Stimulated activated CD4-positive, alpha-beta T cell treated with anti-CD3 and anti-CD28 coated beads, Interleukin-4, amount 100 ng/mL, for 1 hour (primary cell): ENCODE measurements at places on chromosomes 13 and 19.

- DNase-seq: no peak
Observed at GRCh38 chr13:97953376-97953970, at the start of gene IPO5. Gene IPO5 (plus strand): TSS chr13:97953675. CDS start chr13:97976697, 23,022 bp downstream.

- no peak for DNase-seq
Observed at GRCh38 chr19:33638167-33639034, 16.6 kb downstream of the CHST8 start.

DNA sequence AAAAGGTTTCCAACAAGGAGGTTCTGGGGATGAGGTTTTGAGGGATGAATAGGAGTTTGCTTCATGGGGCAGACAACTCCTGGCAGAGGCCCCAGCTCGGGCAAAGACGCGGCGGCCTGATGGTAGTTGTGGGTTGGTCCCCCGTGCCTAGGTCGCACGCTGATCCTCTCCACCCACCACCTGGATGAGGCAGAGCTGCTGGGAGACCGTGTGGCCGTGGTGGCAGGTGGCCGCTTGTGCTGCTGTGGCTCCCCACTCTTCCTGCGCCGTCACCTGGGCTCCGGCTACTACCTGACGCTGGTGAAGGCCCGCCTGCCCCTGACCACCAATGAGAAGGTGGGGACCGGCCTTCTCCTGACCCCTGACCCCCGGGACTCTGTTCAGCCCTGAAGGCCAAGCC is 11.9 kb downstream of the ABCA7 start:
- DNase-seq: no peak

GRCh38 chr13:29954082-29955028 is 103.9 kb upstream of the UBL3 start:
- DNase-seq: peak; percentile 34

GRCh38 chr19:55390461-55390880 is 4.7 kb downstream of the RPL28 start:
- DNase-seq: peak; percentile 19

DNA sequence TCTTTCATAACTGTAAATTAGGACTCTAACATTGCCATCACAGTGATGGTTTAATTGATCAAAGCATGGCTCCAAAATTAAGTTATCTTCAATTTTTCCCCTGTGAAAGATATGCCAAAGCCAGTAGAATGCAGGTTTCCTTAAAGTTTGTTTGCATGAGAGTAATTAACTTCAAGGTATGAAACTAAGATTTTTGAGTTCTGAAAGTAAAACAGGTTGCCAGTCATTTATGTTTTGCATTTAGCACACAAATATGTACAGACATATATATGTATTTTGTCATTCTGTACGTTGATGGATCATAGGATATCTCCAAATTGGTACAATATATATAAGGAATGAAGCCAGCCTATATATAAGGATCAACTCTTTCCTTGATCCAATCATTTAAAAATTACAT is 23.6 kb upstream of the NDFIP2 start:
- no peak for DNase-seq

- DNase-seq: no peak
Observed at GRCh38 chr19:10045371-10045770, 32.1 kb downstream of the RDH8 start.

DNA sequence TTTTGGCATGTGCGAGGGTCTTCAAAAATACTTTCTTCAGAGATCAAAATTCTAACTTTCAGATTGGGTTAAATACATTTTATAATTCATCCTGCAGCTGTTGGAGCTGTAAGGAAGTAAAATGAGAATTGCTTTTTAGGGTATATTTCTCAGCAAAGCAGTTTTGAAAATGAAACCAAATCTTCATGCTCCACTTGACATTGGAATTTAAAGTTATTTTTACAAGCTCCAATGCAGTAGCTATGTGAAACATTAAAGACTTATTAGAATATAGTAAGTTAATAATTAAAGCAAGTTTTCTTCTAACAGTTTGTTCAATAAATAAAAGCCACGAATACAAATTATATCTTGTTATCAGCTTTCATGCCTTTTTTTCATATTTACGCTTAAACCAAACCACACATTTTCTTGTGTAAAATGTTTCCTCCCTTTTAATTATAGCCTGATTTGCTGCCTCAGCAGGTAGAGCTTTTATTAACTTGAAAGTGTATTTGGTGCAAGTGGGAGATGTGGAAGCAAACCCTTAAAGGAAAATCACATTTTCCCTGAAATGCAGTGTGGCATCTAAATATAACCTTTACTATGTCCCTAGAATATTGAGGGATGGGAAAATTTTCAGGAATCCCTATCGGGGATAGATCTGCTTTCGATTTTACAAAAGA is 12.4 kb upstream of the MICU2 start:
- DNase-seq: no peak

DNA sequence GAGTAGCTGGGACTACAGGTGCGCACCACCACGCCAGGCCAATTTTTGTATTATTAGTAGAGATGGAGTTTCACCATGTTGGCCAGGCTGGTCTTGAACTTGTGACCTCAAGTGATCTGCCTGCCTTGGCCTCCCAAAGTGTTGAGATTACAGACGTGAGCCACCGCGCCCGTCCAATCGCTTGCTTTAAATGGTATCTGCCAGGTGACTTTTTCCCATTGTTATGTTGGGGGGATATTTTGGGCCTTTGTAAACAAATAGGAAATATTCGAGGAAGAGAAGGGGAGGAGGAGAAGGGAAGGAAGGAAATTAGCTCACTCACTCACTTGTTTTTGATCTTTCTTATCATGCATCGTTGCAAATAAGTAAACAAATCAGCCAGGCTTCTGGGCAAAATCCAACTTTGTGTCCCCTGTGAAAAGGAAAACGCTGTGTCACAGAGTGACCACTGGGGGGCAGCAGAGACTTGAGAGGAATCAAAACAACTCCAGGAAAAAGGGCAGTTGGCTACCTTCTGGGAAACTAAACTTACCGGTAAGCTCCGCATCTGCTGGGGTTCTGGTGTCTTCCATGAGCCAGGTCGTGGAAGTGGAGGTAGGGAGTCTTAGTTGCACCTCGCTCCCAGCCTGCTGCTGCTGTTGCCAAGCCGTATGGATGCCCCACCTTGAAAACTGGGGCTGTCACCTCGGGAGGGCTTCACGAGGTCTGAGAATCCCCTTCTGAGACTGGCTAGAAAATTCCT is 9.3 kb upstream of the RANBP3 start:
- peak; percentile 68 for DNase-seq

GRCh38 chr13:74388626-74389025 is 254.4 kb upstream of the KLF12 start:
- DNase-seq: no peak

DNA sequence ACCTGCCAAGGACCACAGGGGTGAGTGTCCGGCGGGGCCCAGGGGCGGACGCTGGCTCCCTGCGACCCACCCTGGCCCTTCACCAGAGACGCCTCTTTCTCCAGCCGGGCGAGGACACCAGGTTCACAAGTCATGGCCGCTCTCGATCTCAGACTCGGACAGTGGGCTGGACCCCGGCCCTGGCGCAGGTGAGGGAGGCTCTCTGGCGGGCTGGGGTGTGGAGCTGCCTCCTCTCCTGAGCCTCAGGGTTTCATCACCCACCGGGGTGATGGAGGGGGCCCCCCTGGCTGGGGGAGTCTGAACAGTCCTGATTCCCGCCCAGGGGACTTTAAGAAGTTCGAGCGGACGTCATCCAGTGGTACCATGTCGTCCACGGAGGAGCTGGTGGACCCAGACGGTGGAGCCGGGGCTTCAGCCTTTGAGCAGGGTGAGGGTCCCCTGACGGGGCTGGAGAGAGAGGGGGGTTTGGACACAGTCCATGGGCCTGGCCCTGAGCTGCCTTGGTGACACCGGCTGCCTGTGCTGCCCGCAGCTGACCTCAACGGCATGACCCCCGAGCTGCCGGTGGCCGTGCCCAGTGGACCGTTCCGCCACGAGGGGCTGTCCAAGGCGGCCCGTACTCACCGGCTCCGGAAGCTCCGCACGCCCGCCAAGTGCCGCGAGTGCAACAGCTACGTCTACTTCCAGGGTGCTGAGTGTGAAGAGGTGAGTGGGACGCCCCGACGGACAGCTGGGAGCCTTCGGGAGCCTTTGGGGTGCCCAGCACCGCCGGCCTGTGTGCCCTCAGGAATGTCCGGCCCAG is 13.6 kb downstream of the ARHGAP45 start:
- DNase-seq: no peak

GRCh38 chr13:98761126-98761985 is 8.9 kb upstream of the SLC15A1 start:
- no peak for DNase-seq

GRCh38 chr13:30725326-30726085 is 9.8 kb upstream of the ALOX5AP start:
- no peak for DNase-seq

- DNase-seq: no peak
Observed at GRCh38 chr19:15576526-15577156, 38.4 kb upstream of the CYP4F8 start.

- DNase-seq: no peak
Observed at GRCh38 chr13:89029062-89029461, 1357.9 kb downstream of the SLITRK5 start.

GRCh38 chr13:52447354-52447753 is 3.1 kb downstream of the VPS36 start:
- no peak for DNase-seq

DNA sequence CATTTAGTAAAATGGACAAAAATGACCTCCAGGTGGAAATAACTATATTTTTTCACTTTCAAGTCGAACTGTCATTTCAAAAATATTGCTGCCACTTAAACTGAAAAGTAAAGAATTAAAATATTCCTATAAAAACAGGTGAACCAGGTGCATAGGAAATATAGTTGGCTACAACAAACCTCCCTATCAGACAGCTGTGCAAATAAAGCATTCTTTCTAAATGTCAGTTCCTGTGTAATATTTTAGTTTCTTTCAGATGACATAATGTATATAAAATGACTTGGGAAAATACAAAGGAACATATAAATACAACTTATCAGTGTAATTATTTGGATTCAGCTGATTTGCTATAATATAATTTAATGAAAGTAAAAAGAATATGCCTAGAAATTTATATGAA is 403.5 kb upstream of the GPC6 start:
- DNase-seq: no peak

DNA sequence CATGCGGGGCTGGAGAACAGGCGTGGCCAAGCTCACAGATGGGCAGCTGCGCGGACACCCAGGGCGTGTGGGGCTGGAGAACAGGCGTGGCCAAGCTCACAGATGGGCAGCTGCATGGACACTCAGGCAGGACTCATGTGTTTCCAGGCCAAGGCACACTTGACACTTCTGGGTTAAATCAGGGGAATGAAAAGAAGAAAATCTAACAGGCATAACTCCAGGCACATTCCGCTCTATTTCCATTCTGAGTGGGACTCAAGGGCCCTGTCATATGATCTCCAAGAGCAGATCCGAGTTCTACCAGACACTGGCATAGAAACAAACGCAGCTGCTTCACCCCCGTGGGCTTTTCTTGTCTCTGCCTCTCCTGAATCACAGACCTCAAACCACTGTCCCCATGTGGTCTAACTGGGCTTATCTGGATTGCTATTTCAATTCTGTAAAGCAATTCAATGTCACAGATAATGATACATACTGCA is 17.4 kb upstream of the C13orf46 start:
- DNase-seq: no peak
